ENCODE measurements at places on chromosomes 7 and 10. TPM values are rescaled to one million over a fixed set of nuclear protein-coding genes. Genes with fewer than 3 reads are reported as not detected.
A peak's percentile ranks its signal among the peaks of the same experiment; 100 is the strongest.

DNA sequence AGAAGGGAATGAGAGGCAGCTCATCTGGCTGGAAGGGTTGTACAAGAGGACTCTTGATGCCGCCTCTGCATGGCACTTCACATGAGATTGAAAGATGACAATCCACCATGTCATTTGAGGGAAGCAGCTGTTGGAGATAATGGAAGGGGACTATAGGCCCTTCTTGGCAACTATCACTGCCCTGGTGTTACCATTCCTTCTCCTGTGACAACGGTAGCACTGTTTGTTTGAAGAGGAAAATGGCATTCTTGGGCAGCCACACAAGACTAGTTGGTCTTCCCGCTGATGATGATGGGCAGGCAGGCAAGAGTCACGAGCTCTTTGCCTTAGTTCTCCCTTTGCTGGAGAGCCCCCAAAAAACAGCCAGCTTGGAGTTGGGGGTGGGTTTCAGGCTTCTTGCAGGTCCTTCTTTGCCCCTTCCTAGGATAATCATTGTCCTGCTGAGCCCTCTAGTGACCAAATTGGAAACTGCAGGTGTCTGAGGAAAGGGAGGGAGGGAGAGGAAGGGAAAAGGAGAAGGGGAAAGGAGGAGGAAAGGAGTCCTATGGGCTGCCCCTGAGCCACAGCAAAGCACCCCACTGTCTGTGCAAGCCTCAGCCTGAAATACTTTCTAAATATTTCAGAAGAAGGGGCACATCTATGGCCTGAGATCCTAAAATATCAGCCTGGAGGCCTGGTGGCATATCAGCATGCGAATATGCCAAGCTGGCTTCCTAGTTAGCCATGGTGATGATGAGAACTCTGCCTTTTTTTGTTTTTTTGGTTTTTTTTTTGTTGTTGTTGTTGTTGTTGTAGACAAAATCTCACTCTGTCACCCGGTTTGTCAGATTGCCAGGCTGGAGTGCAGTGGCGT lies 165.6 kb upstream of the KMT2E start:
- DNase-seq, result peak; percentile 69

DNA sequence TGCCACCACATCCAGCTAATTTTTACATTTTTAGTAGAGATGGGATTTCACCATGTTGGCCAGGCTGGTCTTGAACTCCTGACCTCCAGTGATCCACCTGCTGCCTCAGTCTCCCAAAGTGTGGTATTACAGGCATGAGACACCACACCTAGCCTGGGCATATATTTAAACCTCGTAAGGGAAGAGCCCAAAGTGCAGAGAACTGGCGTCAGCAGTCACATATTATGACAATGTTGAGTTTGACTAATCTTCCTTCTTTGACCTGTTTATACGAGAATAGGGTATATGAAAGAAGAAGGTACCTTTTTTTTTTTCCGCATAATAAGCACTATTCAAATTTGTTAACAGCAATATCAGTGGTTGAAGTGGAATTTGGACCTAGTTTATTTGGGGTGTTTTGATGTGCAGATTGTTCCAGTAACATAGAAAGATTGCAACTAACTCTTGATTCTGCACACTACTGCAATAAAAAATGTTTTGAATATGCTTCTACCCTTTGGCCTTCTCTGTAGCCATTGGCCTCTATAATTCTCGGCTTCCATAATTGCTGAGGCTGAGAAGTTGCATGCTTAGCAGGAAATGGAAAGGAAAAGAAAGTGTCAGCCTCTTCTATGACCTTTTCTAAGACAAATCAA lies 55.9 kb downstream of the MINPP1 start:
- DNase-seq, result no peak

GRCh38 chr7:149772241-149772955 lies 990 bp downstream of the ZNF467 start:
- DNase-seq, result no peak

The GBX1 gene
- total RNA-seq, result not detected

DNA sequence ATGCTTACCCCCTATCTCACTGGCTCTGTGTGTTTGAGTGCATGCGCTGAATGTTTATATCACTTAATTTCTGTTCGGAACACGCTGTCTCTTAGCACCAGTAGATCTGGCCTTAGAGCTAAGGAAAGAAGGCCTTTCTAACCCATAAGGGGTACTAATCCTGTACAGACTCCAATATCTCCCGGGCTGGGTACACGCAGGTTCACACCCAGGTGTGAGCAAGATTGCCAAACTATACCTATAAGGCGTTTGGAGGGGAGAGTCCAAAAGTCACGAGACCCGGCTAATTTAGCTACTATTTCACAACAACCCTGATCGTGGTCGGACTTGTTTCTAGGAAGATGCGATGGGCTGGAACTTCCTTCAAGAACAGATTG lies 727 bp upstream of the PDSS1 start:
- no peak for DNase-seq

The HOXA6 gene
- total RNA-seq, result 40.1 TPM

GRCh38 chr10:43595739-43596298 lies 10.4 kb upstream of the ZNF485 start:
- no peak for DNase-seq

The HOGA1 gene
- not detected for total RNA-seq

The WDFY4 gene
- 35.5 TPM for total RNA-seq

The DRGX gene
- total RNA-seq, result not detected

DNA sequence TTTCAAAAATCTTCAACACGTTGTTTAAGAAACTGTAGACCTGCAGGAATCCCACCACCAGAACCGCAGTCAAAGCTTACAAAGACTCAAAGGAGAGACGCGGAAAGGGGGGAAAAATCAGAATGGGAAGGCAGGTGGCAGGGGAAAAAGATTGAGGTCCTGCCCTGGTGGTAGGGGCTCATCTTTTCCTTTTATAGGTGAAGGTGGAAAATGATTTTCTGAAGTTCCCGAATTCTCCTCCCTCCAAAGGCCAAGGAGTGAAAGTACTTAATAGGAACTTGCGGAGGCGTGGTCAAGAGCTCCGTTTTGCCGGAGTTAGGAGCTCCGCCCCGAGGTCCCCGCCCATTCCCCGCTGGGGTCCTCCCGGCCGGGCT lies 724 bp downstream of the BBIP1 start:
- peak; percentile 94 for DNase-seq

The PTCD1 gene
- total RNA-seq, result 8.9 TPM

- no peak for DNase-seq
Observed at GRCh38 chr10:54609423-54609822, 191.6 kb downstream of the PCDH15 start.

GRCh38 chr7:2928256-2928612 lies 84.1 kb upstream of the GNA12 start:
- DNase-seq, result no peak

GRCh38 chr10:78402591-78402990 lies 368.9 kb downstream of the RPS24 start:
- no peak for DNase-seq
